RWPE2 (cell line): ENCODE measurements at places on chromosomes 16 and 17.

- H3K27me3 ChIP-seq: no peaks in the 10 kb centered on the region
- no peak overlapping the region for H3K27ac ChIP-seq
- H3K4me3 ChIP-seq: no peak overlapping the region
- no peak for DNase-seq
- H3K36me3 ChIP-seq: no peaks in the 10 kb centered on the region
These were observed 8.7 kb upstream of the BEAN1 start for GRCh38 chr16:66418165-66418962.

GRCh38 chr16:66717112-66717675 lies 20.7 kb upstream of the CMTM4 start:
- no peak for DNase-seq
- peak overlapping the region; percentile 72 for H3K27ac ChIP-seq
- no peaks in the 10 kb centered on the region for H3K27me3 ChIP-seq
- peaks cover 19% of the 10 kb centered on the region for H3K4me1 ChIP-seq
- H3K4me3 ChIP-seq: no peak overlapping the region

GRCh38 chr16:50884066-50884860 lies 142.4 kb downstream of the CYLD start:
- no peak for DNase-seq
- H3K36me3 ChIP-seq: no peaks in the 10 kb centered on the region
- H3K27ac ChIP-seq: no peak overlapping the region
- no peaks in the 10 kb centered on the region for H3K27me3 ChIP-seq

DNA sequence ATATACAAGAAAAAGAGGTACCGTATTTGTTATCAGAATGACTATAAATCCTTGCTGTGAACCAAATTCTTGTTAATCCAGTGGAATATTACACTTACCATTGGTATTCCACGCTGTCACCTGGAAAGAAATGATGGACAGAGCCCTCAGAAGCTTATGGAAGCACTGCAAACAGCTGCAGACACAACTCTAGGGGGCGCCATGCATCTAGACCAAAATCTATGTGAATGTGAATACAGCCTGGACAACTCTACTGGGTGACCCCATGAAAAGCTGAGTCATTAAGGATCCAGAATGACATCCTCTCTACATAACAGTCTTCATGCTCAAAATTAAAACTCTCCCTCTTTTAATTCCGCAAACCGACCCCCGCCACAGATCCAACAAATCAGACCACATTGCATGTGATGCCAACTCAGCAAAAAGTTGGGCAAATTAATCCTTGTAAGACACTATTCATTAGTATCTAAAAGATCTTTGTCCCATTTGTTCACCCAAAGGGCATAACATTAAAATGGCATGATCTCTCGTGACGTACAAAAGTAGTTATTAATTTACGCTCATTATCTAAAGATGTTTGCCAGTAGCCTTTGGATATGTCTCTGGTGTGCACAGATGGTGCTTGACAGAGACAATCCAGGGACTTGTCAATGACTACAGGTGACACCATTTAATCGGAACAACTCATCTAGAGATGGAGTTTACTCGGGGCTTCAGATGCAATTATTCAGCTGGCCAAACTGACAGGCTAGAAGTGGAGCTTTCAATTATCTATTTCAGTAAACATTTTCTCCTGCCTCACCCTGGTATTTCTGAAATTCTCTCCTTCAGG lies 552.7 kb upstream of the PSMD7 start:
- H3K27me3 ChIP-seq: no peaks in the 10 kb centered on the region
- H3K4me1 ChIP-seq: peaks cover 7% of the 10 kb centered on the region
- H3K4me3 ChIP-seq: no peak overlapping the region
- no peak overlapping the region for H3K27ac ChIP-seq
